ENCODE measurements at places on chromosomes 13 and 19.

- no peak for DNase-seq
These were observed 19.4 kb downstream of the ACTN4 start for GRCh38 chr19:38666663-38667511.

GRCh38 chr13:49066856-49067255 lies 91.1 kb downstream of the FNDC3A start:
- no peak for DNase-seq

DNA sequence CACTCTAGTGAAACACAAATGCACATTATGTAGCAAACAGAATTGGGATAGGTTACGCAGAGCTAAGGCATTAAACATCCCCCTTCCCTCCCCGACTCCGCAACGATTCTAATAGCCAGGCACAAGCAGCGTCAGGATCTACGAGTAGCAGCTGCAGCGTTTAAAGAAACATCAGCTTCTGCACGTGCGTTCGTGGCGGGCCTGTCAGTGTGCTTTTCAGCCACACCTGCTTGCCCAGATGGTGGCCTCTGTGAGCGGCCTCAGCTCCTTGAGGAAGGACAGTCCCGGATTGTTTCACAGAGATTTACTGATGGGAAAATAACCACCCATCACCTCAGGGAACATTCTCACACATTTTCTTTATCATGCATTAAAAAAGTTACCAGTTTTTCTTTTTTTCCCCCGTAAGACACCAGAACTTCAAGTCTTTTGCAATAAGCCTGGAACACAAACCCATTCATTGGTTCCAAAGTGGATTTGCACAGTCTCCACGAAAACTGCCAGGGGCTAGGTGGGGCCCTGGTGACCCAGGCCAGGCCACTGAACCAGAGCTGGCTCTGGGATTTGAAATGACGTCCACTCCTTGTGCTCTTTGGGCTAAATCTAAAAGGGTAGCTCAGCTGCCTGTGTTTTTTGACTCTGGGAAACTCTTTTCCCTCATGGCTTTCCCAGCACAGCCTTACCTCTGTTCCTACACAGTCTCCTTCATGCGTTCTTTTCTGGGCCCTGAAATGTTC lies 325.5 kb downstream of the KCNRG start:
- DNase-seq: no peak

DNA sequence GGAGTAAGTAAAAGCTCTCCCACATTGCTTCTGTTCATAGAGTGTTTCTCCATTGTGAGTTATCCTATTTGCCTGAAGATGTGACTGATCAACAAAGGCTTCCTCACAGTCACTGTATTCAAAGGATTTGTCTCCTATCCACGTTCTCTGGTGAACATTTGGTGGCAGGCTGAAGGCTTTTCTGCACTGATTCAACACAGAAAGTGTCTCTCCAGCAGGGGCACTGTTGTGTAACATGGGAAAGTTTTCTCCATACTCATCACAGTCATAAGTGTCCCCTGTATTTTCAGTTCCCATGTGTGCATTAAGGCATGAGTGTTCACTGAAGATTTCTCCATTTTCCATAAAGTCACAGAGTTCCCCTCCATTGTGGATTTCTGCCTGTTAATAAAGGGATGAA lies 17.6 kb downstream of the ZNF121 start:
- DNase-seq: no peak

GRCh38 chr19:29421196-29421545 lies 104.6 kb upstream of the VSTM2B start:
- DNase-seq: no peak

GRCh38 chr13:41139296-41139966 lies 6.8 kb upstream of the KBTBD6 start:
- no peak for DNase-seq

- no peak for DNase-seq
These were observed 46.2 kb downstream of the MYO9B start for GRCh38 chr19:17121736-17122293.

DNA sequence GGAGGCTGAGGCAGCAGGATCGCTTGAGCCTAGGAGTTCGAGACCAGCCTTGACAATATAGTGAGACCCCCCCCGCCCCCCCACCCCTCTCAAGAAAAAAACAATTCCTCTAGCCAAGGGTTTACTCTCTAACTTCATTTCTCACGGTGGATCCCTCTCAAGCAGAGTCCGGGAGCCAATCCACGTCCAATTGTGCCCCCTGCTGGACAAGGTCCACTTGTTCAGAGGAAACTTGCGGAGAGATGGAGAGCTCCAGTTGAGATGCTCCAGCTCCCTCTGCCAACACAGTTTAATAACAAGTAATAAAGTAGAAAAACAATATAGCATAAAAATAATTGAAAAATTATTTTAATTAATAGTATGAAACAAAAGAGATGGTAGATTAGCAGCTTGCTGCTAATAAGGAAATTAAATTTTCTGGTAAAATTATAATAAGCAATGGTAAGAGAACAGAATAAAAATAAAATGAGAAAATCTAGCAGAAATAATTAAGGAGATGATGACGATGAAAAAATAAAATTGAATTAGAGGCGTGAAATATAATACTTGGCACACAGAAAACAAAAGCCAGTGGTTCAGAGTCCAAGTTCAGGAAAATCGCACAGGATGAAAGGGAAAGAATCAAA lies 14.5 kb upstream of the SIGLEC14 start:
- DNase-seq: peak; percentile 10

DNA sequence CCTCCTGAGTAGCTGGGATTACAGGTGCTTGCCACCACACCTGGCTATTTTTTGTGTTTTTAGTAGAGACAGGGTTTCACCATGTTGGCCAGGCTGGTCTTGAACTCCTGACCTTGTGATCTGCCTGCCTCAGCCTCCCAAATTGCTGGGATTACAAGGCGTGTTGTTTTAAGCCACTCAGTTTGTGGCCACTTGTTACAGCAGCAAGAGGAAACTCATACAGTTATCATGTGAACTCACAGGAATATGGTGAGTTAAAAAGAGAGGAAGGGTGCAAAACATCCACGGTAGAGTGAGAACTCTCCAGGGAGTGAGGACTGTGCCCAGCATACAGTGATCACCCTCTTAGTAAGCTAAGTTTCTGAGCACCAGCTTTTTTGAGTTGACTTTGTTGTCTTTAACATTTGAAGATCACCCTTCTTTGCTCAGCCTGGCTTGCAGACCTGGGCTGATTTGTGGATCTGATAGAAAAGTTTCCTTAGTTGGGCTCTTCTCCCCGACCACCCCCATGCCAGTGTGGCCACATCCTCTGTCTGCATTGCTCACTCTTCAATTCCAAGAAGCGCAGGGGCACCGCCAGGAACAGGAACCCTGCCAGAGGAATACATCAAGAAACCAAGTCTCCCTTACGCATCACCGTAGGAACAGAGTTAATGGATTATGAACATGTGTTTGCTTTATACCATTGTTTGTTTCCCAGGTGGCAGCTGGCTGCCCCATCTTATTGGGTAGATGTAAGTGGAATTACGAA lies 16.0 kb downstream of the ALOX5AP start:
- DNase-seq: no peak

GRCh38 chr19:35417278-35417677 lies 30.8 kb upstream of the FFAR2 start:
- no peak for DNase-seq

DNA sequence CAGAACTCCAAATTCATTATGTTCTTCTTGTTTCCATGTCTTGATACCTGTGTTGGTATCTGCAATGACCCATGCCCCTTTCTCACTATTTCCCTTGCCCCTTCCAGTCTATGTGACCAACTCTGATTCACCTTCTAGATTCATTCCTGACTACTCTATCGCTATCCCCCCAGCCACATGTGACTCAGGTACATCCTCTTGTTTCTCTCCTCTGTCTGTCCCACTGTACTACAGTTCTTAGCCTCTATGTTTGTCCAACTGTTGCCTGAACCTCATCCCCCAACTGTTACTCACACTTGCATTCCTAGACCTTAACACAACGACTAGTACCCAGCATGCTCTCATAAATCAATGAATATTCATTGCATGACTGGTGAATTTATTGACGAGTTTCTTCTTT lies 10.0 kb upstream of the FLT3 start:
- DNase-seq: no peak

- no peak for DNase-seq
These were observed 73.0 kb downstream of the NALCN start for GRCh38 chr13:101343128-101343787.

DNA sequence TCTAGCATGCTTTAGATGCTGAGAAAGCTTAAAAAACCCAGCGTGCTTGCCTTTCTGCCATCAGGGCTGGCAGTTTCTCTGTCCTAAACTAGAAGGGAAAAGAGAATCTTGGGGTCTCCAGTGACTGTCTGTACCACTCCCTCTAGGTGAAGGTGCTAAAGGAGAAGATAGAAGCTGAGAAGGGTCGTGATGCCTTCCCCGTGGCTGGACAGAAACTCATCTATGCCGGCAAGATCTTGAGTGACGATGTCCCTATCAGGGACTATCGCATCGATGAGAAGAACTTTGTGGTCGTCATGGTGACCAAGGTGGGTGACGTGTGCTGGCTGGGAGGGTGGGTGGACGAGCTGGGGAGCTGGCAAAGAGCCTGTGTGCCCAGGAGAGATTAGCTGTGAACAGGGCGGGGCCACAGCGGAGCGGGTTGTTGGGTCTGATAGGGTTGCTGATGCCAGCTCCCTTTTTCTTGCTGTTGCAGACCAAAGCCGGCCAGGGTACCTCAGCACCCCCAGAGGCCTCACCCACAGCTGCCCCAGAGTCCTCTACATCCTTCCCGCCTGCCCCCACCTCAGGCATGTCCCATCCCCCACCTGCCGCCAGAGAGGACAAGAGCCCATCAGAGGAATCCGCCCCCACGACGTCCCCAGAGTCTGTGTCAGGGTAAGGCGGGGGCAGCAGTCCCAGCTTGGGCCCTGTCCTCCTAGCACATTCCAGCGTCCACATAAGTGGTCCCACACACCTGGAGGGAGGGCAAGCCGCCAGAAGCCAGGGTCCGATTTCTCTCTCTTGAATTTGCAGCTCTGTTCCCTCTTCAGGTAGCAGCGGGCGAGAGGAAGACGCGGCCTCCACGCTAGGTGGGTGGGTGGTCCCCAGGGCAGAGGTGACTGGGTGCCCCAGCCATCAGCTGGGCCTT lies 2.3 kb downstream of the RAD23A start:
- DNase-seq: no peak

DNA sequence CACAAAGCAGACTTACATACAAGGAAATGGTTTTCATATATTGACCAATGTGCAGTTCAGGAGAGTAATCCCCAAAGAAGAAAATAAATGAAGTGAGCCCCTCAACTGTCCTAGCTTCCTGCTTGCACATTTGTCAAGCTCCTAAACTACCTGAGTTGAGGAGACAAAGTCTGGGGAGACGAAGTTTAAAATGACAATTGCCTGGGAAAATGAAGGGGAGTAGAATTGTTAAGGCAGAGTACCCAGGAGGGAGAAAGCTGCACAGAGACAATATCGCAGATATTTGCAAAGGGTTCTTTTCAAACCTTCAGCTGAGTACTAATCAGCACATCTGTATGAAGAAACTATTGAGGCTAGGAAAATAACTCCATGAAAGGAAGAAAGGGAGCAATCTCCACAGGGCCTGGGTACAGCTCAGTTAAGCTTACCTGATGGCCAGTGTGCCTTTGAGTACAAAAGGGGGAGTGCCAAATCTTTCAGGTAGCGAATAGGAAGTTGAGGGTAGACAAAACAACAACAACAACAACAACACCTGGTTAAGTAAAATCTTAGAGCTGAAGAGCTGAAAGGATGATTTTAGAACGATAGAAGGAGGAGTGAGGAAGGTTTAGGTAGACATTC lies 1700.1 kb upstream of the PRR20A start:
- no peak for DNase-seq

GRCh38 chr19:35869327-35870123 lies 1.2 kb downstream of the APLP1 start:
- DNase-seq: no peak

- no peak for DNase-seq
These were observed 15.3 kb downstream of the NACC1 start for GRCh38 chr19:13133241-13133870.

- no peak for DNase-seq
These were observed 8.0 kb downstream of the DNASE2 start for GRCh38 chr19:12872941-12873890.

DNA sequence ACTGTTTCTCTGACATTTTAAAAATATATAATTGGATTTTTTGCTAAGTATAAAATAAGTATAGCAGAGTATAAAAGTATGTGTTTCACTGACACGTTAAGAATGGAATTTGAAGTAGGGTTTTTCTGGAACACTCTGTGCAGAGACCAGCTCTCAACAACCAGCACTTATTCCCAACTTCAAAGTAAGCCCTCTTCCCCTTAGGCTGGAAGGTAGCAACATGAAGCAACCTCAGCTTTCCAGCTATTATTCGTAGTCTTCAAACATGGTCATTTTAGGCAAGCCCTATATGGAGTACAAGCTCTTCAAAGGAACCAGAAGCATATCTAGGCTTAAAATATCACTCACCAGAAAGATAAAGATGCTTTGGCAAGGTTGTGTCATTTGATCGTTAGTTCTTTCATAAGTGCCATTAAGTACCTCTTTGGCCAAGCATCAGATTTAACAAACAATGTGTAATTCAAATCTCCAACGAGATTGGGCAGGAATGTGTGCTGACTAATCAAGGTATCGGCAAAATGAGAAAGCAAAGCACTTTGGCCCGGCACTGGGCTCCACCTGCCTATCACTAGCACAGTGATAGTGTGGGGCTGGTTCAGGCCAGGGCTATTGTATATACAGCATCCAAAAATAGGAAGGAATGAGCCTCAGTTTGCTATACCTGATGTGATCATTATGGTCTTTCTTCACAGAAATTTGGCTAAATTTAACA lies 95.9 kb upstream of the FREM2 start:
- DNase-seq: no peak

DNA sequence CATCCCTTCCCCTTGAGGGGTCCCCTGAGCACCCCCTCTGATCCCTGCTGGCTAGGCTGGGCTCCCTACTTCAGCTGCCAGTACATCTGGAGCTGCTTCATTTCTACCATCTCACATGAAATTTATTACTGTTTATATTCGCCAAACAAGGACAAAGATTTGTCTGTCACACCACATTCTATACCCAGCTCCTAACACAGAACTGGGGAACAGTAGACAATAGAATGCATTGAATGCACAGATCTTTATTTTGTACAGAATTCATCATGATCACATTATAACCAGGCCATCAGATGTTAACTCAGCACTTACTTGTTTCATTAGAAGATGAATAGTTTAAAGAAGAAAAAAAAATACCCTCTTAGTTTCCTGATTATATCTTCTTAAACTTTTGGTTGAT lies 159.4 kb downstream of the KLF5 start:
- no peak for DNase-seq

DNA sequence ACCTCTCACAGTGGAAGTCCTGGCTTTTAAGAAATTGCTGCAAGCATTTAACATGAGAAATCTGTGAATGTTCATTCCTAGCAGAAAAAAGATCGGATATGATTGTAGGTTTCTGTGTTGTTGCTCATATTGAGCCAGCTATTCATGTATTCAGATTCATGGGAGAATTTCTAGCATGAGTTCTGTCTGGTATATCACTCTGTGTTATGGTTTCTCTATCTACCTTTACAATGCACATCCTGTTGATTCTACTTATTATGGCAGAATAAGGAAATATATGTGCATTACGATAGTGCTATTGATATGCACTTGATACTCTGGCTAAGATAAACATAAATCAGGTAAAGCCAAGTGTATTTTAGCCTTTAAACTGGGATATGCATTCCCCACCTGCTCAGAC lies 138.2 kb downstream of the KCNRG start:
- no peak for DNase-seq

GRCh38 chr13:108360139-108360538 lies 90.6 kb downstream of the TNFSF13B start:
- no peak for DNase-seq

GRCh38 chr13:80083081-80083852 lies 257.7 kb downstream of the SPRY2 start:
- DNase-seq: peak; percentile 26
